ENCODE measurements at places on chromosomes 13 and 19.

DNA sequence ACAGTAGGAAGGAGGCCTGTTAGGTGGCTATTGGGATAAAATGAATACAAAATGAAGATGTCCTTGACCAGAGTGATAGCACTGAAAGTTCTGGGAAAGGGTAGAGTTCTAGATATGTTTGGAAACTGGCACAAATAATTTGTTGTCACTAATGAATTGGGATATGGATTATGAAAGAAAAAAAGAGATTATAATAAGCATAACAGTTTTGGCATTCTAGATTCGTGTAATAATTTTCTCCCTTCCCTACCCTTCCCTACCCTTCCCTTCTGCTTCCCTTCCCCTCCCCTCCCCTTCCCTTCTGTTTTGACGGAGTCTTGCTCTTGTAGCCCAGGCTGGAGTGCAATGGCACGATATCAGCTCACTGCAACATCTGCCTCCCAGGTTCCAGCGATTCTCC is 271.0 kb upstream of the PRR20A start:
- no peak for DNase-seq

DNA sequence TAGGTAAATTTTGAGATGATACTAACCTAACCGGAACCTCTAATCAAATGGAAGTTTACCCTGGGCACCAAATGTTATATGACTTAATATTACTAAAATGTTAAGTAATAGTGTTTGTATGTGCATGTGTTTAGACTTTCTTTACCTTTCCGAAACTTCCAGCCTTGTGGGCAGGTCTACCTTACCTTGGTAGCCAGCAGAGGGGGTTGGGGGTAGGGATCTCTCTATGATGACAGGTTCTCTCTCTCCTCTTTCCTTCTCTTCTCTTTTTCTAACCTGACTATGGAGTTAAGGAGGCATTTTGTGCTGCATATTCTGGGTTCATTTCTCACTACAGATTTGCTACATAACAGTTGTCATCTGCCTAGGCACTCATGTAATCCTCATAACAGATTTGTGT is 6.8 kb upstream of the FRY start:
- no peak for DNase-seq

DNA sequence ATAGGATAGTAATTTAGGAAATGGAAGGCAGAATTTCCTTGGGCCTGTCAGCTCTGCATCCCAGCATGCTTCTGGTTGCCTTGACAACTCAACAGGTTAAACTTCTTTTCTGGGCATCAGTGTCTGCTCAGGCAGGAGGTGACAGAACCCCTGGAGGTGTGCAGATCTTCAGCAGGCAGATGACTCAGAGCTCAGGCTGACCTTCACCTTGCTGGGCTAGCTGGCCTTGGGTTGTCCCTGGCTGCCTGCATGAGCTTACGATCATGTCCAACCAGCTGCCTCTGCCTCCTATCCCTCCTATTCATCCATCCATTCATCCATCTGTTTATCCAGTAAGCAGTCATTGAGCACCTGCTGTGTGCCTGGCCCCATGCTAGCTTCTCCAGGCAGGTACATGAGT is 81.2 kb upstream of the KCTD15 start:
- DNase-seq = no peak

GRCh38 chr13:107644136-107644535 is 571.2 kb downstream of the LIG4 start:
- DNase-seq = no peak

GRCh38 chr13:53020764-53021335 is 7.8 kb upstream of the OLFM4 start:
- DNase-seq = no peak

DNA sequence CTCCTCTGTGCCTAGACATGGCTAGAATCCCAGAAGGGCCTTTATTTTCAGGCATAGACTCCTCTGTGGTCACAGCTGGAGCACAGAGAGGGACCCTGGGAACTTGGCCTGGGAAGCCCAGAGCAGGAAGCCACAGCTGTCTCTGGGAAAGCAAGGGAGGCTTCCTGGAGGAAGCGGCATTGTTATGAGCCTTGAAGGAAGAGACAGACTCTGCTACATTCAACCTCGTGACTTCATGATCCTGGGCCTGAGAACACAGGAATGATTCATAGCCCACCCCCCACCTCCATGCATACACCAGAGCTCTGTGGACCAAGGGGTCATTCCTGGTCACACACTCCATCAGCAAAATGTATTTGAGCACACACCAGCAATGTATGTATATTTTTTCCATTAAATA is 8.6 kb downstream of the RDH8 start:
- no peak for DNase-seq

DNA sequence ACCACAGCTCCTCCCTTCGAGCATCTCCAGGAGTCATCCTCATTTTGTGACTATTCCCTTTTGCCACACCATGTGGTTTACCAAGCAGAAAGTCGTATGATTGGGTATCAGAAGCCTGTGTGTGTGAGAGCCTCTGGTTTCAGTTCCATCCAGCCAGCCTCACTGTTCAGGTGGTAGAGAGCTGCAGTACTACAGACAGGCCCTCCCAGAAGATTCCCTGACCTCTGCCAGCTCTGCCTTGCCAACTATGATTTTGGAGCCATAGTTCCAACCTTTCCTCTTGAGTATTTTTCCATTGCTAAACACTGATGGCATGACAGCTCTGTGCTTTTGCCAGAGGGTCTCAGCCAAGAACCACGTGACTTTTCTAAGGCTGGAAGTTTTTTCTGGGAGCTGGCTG is 82.5 kb downstream of the DHRS12 start:
- DNase-seq = no peak

DNA sequence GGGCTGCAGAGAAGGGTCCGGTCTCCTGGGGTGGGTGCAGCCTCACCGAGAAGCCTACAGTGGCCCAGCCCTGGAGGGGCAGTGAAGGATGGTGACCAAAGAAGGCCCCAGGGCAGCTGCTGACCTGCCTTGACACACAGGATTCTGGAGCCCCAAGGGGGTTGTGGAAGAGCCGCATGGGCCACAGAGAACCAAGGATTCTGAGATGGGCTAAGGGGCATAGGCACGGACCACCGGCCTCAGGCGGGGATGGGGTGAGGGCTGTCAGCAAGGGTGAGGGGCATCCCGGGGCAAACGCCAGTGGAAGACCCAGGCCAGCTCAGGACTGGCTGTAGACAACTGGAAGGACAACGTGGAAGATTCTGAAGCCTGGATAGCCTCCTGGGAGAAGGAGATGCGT is 151.6 kb downstream of the TEX29 start:
- no peak for DNase-seq

DNA sequence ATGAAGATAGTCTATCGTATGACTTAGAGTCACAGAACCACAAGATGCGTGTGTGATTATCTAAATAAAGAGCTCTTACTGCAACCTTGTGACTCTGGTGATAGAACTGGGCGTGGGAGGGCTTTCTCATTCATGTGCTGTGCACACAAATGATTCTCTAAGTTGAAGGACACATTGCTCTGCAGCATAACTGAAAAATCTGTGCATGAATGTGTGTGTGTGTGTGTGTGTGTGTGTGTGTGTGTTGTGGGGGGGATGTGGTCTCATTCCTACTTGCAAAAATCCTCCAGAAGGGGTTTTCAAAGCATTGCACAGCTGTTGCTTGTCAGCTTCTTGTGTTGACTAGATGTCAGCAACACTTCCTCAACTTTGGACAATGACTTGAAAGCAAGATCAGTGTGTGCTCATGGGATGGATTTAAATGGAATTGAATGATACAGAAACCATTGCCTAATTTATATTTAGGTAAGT is 22.4 kb downstream of the LRCH1 start:
- DNase-seq = no peak

All from substantia nigra (tissue), 51 donors.